ENCODE measurements at places on chromosomes 2 and 18. TPM values are rescaled to one million over a fixed set of nuclear protein-coding genes. Genes with fewer than 3 reads are reported as not detected.

Gene RFX8
- 0.49 TPM for total RNA-seq

GRCh38 chr2:74142340-74142739 is 5.4 kb downstream of the BOLA3 start:
- DNase-seq = no peak
- H3K4me3 ChIP-seq = no peak overlapping the region
- H3K4me1 ChIP-seq = peaks cover 11% of the 10 kb centered on the region
- peaks cover 29% of the 10 kb centered on the region for H3K36me3 ChIP-seq
- no peak overlapping the region for H3K27ac ChIP-seq
- H3K27me3 ChIP-seq = no peaks in the 10 kb centered on the region

Gene CXCR2
- total RNA-seq = 0.19 TPM

Gene HRH4
- total RNA-seq = 1.6 TPM

DNA sequence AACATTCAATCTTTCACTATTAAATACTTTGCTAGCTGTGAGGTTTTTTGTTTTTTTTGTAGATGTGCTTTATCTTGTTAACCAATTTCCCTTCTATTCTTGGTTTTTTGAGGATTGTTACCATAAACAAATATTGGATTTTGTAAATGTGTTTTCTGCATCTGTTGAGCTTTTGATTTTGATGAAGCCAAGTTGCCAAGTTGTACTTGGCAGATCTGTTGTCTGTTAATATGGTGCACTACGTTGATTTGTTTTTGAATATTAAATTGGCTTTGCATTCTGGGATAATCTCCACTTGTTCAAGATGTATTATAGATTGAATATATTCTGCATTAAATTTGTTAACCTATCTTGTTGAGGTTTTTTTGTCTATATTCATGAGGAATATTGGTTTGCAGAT is 114.6 kb downstream of the VWA3B start:
- no peak overlapping the region for H3K4me3 ChIP-seq
- no peak for DNase-seq
- no peak overlapping the region for H3K27ac ChIP-seq
- no peaks in the 10 kb centered on the region for H3K36me3 ChIP-seq
- H3K4me1 ChIP-seq = no peaks in the 10 kb centered on the region
- H3K27me3 ChIP-seq = peaks cover 33% of the 10 kb centered on the region

- no peak overlapping the region for H3K27ac ChIP-seq
- peaks cover 61% of the 10 kb centered on the region for H3K27me3 ChIP-seq
- H3K36me3 ChIP-seq = no peaks in the 10 kb centered on the region
Measured at GRCh38 chr2:181658444-181658843, 1.5 kb upstream of the CERKL start.

DNA sequence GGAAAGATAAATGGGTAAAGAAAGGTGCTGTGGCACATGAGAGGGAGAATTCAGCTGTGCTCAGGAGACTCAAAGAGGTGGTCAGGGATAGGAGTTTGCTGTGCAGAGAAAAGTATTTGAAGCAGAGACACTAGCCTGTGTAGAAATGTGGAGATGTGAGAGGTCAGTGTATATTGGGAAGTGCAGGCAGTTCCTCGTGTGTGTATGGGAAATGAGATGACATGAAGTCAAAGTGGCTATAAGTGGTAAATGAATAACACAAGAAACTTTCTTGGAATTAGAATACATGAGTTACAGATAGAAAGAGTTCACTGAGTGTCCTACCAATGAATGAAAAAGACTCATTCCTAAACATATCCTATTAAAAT is 11.6 kb downstream of the MAP3K20 start:
- H3K27me3 ChIP-seq = peaks cover 10% of the 10 kb centered on the region
- DNase-seq = no peak
- H3K4me3 ChIP-seq = no peak overlapping the region
- no peak overlapping the region for H3K27ac ChIP-seq
- peaks cover 2% of the 10 kb centered on the region for H3K4me1 ChIP-seq

Gene SERPINB11
- total RNA-seq = not detected
